Suppressor macrophage treated with lipopolysaccharide for 4 hours (primary cell): ENCODE measurements at places on chromosomes 3 and 15.

- DNase-seq, result no peak
These were observed 34.2 kb downstream of the RAB11A start for GRCh38 chr15:65903296-65904073.

DNA sequence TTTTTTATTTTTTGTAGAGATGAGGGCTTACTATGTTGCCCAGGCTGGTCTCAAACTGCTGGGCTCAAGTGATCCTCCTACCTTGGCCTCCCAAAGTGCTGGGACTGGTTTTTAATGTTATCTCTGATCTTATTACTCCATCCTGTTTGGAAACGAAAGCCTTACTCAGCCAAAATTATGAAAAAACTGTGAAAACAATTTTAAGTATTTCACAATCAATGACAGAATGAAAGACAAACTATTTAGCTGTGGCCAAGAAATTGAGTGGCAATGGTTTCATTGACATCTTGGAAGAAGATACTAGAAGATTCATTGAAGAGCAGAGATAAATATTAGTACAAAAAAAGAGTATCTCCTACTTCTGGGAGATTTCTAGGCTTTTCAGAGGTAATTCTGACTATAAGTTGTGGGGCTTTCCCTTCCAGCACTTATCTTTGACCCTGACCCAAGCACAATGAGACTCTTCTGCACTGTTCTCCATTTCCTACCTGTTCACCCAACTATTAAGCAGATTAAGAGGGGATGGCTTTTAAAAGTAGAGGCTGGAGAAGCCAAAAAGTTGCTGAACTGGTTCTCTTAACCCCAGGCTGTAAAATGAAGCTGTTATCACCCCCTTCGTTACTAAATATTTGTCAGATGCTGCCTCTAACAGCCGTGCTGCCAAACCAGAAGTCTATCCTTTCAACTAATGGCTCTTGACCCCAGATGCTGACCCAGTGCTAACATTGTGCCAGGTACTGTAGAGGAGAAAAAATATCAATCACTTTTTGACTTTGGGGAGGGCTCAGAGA is 14.2 kb upstream of the SLC25A36 start:
- DNase-seq, result no peak

DNA sequence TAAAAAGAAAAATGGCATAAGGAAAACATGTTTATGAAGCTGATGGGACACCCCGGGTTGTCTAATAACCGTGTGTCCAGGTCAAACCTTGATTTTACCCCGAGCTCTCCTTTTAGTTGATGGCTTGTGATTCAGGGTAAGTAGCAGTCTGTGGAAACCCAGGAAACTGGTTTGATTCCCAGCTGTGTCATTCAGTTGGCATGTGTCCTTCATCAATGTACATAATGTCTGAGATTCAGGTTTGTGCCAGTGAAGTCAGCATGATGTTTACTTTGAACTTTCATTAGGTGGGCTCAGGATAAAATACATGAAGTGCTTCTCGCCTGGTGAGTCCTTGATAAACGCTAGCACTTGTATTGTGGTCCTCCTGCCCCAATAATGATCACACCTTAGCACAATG is 4.3 kb upstream of the COPG1 start:
- peak; percentile 14 for DNase-seq

DNA sequence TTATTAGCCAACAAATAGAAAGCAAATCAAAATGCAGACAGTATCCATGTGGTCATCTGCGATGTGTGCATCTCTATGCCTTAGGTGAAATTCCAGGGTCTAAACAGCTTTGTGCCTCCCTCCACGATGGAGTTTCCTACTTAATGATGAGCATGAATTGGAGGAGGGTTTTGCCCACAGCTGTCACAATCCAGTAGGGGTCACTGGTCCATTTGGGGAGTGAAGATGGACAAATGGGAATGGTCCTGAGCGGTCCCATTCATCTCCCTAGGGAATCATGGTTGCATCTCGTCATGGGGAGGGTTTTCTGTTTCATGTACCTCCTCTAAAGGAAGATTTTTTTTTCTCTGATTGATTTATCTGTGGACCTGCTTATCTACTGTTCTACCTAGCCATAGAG is 358.0 kb downstream of the PTPRG start:
- no peak for DNase-seq

DNA sequence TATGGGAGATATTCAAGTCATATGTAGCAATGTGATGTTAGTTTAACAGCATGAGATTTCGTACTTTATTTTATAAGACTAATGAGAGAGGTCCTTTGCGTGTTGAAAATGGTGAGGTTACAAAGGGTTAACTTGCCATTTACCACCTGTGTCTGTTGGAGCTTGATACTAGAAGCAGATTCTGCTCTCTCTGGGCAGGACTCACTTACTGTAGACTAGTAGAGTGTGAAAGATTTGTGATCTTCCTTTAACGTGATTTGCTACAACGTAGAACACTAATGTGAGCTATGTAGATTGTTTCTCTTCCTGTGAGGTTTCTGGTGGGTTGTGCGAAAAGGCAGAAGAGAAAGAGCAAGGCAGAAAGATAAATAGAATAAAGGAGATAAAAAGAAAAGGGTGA is 1.1 kb downstream of the TP63 start:
- no peak for DNase-seq

GRCh38 chr15:33243393-33243792 is 48.9 kb upstream of the FMN1 start:
- peak; percentile 6 for DNase-seq

DNA sequence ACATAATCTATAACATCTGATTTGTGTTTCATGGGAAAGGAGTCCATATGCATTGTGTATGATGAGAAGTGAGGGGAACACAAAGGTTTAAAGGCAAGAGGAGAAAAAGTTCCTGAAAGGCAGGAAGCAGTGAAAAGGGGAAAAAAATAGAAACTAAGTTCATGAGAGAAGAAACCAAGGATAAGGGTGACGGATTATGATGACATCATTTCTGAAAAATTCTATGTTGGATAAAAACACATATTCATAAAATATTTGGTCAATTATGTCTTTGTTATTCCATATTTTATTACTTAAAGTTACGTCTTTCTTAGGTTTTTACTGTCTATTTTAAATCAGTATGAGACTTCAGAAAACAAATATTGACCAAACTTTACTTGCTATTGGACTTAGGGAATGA is 48.6 kb upstream of the CP start:
- no peak for DNase-seq

DNA sequence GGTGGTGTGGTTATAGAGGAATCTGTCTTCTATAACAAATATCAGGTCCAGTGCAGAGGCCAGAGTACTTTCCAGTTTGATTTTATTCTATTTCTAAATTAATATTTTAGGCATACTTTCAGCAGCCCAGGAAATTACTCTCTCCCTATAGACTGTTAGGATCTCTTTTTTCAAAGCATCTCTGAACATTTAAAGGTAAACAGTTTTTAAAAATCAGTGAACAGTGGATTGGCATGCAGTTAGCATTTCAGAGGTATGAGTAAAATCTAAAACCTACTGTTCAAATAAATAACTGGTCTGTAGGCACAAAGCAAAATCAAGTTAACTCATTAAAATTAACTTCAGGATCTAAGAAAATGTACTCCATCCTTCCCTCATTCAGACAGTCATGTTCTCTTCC is 3.0 kb downstream of the ZBED2 start:
- no peak for DNase-seq

GRCh38 chr15:93583552-93583951 is 494.5 kb upstream of the RGMA start:
- DNase-seq, result no peak

- no peak for DNase-seq
These were observed 230.0 kb downstream of the TUSC7 start for GRCh38 chr3:116939550-116939949.

- peak; percentile 33 for DNase-seq
These were observed 71.3 kb upstream of the LRTM1 start for GRCh38 chr3:54999159-54999558.
